ENCODE measurements at places on chromosomes 13 and 19. TPM values are rescaled to one million over a fixed set of nuclear protein-coding genes. Genes with fewer than 3 reads are reported as not detected.

The VSIG10L gene
- total RNA-seq: 3.3 TPM

GRCh38 chr13:86906127-86906874, 764.9 kb upstream of the SLITRK5 start:
- no peak for DNase-seq

DNA sequence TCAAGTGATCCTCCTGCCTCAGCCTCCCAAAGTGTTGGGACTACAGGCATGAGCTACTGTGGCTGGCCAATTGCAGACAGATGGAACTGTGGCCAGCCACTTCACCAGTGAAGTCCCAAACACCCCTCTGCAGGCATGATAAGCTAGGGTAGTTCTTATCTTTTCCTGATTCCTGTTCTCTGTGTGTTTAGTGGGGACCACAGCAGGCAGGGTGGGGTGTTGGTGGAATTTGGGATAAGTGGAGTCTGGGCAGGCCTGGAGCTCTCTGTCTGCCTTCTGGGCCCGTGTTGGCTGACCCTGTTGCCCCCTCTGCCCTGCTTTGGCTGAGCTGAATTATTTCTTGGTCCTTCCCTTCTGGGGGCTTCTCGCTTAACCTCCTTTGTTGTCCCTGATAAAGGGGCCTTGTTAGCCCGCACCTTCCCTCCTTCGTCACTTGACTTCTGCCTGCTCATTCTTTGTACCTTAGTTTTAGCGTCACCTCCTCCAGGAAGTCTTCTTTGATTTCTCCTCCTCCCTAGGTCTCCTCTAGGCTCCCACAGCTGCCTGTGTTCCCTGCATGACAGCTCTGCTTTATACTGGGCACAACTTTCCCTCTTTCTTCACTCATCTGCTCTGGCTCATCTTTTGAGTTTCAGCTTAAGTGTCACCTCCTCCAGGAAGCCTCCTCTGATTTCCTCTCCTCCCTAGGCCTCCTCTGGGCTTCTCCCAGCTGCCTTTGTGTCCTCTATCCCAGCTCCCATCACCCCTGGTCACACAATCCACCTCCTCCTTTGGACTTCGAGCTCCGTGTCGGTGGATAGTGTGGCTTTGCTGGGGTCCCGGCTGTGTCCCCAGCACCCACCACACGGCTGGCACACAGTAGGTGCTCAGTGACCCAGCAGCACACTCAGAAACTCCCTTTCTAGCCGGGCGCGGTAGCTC, 1.7 kb upstream of the NCLN start:
- DNase-seq: no peak

- DNase-seq: no peak
Observed at GRCh38 chr13:114145256-114145655, 12.8 kb upstream of the RASA3 start.

- DNase-seq: no peak
Observed at GRCh38 chr19:31448221-31448657, 99.0 kb upstream of the TSHZ3 start.

GRCh38 chr19:2548966-2549365, 73.0 kb downstream of the GADD45B start:
- DNase-seq: no peak

The MEIOSIN gene
- not detected for total RNA-seq

DNA sequence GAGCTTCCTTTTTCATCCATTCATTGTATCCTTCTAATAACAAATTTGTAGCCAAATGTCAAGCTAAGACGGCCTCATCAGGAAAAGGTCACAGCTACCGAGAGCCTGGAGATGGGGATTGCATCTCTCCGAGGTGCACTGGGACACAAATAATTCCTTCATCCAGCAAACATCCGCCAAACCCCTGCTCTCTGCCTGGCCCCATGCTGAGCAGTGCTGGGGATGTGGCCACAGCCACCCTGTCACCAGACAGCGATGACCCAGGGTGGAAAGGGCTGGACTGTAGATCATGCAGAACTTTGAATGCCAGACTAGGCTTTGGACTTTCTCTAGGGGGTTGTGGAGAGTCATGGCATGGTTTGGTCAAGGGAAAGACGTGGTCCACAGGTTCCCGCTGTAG, 1.9 kb downstream of the TOMM40 start:
- no peak for DNase-seq

All from Panc1 (cell line).